ENCODE measurements at places on chromosomes 6 and 20.

- DNase-seq = no peak
These were observed 59.7 kb downstream of the KIF13A start for GRCh38 chr6:17927705-17928104.

DNA sequence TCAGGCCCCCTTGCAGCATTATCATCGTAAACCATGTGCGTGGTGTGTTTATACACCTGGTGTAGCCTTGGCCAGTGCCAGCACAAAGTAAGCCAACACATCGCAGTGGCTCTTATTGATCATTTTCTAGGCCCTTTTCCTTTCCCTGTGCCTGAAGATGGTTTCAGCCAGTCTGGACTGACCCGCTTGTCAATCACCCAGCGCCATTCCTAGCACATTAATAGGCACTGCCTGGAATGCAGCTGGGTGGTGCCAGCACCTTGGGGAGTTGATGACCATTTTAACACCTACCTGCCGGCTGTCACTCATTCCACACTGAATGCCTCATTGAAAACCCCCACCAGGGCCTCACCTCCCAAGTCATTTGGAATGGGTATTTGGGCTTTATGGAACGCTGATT lies 4.9 kb upstream of the UQCC2 start:
- no peak for DNase-seq

GRCh38 chr6:89986650-89987074 lies 92.4 kb downstream of the GJA10 start:
- DNase-seq = no peak

GRCh38 chr6:143701349-143702234 lies 23.8 kb downstream of the PHACTR2 start:
- DNase-seq = no peak

GRCh38 chr20:20561841-20562240 lies 150.6 kb downstream of the RALGAPA2 start:
- DNase-seq = no peak

DNA sequence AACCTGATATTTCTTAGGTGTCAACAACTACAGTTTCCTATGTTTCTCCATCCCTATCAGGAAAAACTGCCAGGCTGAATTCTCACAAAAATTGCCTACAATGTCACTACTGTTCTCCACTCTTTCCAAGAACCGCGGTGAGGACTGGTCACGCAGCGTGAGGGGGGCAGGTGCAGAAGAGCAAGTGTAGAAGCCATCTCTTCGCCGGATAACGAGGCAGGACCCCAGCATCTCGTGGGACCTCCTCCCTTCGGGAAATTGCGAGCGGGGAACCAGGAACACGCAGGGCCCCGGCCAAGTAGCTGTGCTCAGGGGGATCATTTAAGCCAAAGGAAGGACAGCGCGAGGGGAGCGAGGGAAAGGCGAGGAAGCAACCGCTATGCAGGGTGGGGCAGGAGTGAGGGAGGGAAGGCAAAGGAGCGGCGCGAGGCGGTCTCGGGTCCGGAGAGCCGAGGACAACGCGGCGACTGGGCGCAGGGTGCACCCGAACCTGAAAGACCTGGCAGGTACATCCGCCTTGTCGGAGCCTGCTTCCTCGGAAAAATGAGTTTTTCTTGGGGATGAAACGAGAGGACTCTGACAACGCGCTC lies 559 bp downstream of the APMAP start:
- DNase-seq = no peak

DNA sequence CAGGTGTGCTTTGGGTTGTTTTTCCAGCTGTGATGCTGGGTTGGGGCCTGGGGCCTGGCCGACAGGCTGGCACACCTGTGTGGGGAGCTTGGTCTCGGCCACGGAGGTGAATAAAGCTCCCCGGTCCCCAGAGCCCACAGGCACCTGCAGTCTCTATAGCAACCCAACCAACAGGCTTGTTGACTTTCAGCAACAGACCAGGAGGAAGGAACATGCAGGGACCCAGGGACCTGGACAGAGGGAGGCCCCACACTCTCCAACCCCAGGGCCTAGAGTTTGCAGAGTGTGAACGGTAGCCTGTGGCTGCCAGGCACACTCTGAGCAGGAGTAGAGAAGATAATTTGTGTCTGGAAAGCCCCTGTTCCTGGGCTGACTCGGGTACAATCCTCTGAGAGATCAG lies 14.6 kb upstream of the SYNJ2 start:
- no peak for DNase-seq

- DNase-seq = no peak
These were observed 62.2 kb downstream of the CTCFL start for GRCh38 chr20:57462781-57463180.

Data from kidney epithelial cell (primary cell).